ENCODE measurements at places on chromosomes 3 and 15.
A peak's percentile ranks its signal among the peaks of the same experiment; 100 is the strongest.

DNA sequence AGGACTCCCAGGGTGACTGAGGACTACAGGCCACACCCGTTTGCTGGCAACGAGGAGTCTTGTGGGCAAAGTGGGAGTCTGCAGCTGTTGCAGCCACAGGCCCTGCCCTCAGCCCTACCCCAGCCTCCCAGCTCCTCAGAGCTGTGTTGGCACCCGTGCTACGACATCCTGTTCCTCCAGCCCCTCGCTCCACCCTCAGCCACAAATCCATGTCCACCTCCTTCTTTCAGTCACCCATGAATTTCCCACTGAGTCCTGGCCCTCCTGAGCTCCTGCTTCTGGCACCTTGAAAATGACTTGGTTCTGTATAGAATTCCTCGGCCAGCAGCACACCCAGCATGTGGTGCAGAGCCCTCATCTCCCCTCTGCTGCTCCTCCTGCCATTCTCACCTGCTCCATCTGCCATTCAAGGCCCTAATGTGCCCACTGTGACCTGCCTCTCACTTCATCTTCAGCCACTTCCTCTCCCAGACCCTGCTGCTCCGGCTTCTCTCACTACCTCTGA lies 20.9 kb upstream of the VILL start:
- DNase-seq = peak; percentile 72

DNA sequence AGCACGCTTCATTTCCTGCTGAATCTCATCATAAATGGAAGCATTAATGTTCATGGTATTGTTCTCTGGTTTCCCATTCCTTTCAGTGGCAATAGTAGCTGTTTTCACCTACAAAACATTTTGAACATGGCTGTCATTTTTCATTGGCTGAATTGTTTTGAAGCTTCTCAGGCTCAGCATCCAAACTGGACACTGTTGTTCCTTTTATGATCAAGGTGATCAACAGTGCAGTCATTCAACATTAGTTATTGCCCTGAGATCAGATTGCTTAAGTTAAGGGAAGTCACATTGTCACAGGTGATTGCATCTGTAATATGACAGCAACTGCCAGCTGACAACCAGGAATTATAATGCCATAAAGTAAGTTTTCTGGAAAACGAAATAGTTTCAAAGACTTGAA lies 46.9 kb downstream of the SATB1 start:
- DNase-seq = no peak

DNA sequence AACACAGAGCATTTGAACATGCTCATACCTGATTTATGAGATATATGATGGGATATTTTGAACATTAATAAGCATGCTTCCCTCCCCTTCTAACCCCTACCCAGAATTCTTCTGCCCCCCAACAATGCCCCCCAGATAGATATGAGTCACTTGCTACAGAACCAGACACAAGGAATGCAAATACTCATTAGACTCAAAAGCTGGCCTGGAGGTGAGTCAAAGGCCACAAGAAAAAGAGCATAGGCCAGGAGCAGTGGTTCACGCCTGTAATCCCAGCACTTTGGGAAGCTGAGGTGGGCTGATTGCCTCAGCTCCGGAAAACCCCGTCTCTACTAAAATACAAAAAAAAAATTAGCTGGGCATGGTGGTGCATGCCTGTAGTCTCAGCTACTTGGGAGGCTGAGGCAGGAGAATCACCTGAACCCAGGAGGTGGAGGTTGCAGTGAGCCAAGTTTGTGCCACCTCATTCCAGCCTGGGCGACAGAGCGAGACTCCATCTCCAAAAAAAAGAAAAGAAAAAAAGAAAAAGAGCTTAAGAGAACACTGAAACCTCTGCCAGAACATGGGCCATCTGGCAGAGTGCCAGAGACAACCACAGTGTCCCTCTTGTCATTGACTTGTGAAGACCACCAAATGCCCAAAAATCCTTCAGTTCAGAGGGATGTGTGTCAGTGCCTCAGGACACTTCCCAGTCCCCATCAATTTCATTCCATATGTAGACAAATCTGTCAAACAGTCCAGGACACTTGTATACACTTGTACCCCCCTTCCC lies 3.9 kb upstream of the SH3GL3 start:
- no peak for DNase-seq

- DNase-seq = no peak
Observed at GRCh38 chr3:63886858-63887257, 23.2 kb downstream of the ATXN7 start.

DNA sequence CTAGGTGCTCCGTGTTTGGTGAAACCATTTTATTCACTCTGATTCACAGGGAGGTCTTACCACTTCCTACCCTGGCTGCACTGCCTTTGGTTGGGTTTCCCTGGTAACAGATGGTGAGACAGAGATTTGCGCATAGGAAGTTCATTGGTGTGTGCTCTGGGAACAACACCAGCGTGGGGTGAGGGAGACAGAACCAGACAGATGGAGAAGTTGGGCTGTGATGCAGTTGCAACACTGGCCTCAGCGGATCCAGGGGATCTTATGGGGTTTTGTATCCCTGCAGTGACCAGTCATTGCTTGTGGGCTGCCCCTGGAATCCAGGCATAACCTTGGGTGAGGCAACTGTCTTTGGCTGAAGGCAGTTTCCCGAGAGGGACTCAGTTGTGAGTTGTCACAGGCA lies 12.5 kb upstream of the IL16 start:
- no peak for DNase-seq

DNA sequence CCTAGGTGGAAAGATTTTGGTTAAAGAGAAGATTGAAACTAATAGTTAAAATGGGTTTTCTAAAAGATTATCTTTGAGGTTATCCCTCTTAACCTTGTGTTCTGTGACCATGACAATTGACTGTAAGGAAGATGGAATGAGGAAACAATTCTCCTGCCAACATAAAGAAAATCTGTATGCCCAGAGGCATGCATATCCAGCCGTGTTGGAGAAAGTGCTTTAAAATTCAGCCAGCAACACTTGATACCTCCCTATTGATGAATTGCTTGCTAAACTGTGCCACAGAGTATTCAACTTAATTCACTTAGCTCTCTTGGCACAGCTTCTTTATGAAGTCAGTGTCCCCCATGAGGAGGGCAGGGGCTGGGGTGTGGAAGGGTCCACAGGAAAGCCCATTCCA lies 203.5 kb downstream of the UBE2E2 start:
- DNase-seq = no peak

- no peak for DNase-seq
Observed at GRCh38 chr15:58537033-58537432, 105.2 kb downstream of the LIPC start.

DNA sequence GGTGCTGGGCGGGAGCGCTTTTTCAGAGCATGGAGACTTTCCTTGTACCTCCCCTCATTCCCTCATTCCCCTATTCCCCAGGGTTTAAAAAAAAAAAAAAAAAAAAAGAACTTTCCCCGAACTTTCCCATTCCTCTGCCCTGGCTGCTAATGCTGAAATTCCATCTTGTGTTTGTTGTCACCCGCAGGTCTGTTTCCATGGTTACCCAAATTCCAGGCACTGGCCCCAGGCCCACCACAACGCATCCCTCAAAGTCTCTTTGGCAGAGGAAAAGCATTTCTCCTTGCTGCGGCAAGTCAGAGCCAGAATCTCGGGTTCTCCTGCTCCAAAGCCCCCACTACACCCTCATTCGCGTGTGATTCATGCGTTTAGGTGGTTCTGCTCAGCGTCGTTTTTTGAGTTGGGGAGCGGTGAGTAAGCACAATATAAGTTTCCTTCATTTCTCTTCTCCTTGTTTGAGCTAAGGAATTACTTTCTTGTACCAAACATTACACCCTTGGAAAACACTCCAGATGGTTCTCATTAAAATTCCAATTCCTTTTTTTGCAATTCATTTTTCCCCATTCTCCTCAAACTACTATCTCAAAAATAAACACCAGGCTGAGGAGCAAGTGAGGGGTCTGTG lies 21.6 kb downstream of the ANAPC13 start:
- peak; percentile 97 for DNase-seq

DNA sequence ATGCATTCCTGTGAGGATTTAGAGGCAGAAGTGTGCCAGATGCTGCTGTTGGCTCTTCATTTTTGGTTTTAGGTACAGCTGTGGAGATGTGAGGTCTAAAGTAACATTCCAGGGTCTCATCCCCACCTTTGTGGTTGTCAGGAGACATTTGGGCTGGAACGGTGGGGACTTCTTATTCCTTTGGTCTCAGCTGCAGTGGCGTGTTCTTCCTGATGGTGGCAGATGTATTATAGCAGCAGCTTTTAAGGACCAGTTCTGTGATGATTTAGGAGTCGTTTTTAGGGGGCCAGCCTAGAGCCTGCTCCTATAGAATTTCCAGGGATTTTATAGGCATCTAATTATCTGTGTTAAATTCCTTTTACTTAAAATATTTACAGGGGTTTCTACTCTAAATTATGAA lies 221.0 kb upstream of the EOMES start:
- no peak for DNase-seq

- DNase-seq = no peak
Observed at GRCh38 chr15:51200792-51201191, 106.1 kb upstream of the TNFAIP8L3 start.

DNA sequence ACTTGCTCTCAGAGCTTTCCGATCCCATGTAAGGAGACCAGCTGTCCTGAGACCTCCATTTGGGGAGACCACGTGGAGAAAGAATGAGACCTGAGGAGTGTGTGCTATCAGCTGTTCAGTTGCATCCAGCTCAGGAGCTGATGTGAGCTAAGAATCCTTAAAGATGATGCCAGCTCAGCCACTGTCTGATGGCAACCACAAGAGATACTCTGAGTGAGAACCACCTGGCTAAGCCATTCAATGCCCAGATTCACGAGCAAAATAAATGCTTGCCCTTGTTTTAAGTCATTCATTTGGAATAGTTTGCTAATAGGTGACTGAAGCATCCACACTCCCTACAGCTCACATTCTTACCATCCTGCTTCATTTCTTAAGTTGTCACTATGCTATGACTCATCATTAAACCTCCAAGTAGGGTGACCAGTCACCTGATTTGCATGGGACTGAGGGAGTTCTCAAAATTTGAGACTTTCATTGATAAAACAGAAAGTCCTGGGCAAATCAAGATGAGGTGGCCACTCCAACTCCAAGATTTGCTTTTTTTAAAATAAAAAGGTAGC lies 56.4 kb downstream of the SPTSSB start:
- DNase-seq = no peak

GRCh38 chr3:64073158-64073761 lies 50.0 kb upstream of the PSMD6 start:
- peak; percentile 86 for DNase-seq

- peak; percentile 93 for DNase-seq
Observed at GRCh38 chr3:127786353-127787070, 35.8 kb downstream of the MGLL start.
